ENCODE measurements at places on chromosomes 12 and 14. TPM values are rescaled to one million over a fixed set of nuclear protein-coding genes. Genes with fewer than 3 reads are reported as not detected.

DNA sequence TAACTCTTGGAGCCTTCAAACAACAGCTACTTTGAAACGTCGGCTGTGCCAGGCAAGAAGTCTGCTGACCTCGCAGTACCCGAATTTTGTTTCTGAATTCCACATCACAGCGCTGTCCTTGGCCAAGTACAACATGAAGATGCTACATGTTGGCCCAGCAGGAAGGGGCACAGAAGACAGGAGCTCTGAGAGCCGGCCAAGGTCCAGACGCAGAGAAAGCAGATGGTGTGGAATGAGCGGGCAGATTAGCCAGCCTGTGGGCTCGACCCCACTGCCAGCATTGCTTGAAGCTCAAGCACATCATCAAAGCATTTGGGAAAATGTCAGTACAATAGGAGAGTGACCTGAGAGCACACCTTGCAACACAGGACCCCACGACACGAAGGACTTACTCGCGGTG is 64.5 kb downstream of the FZD10 start:
- DNase-seq = no peak

DNA sequence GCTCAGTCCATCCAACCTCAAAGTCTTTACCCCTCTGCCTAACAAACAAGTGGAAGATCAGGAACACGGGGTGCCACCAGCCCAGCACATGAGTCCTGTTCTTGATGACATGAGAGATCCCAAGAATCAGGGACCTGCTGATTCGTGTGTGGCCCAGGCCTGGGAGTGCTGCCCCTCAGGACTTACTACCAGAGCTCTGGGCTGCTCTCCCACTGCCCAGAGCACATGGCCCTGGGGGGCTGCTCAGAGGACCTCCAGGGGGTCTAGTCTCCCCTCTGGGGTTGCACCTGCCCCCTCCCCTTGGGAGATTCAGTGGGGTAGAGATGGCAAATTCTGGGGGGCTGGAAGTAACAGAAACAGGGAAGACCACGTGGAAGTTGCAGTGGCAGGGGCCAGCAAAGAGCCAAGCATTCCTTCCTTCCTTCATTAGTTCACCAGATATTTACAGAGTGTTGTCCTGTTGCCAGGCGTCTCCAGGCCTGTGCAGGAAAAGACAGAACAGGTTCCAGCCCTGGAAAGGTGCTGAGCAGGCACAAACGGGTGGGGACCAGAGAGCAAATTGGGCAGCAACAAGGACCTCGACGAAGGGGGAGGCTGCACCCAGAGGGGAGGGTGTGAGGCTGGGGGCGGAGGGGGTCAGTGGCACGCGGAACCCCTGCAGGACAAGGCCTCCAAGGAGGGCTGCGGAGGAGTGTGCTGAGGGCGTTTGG is 45.1 kb upstream of the MEG3 start:
- no peak for DNase-seq

- DNase-seq = no peak
Measured at GRCh38 chr14:91830777-91831176, 36.6 kb downstream of the TC2N start.

- DNase-seq = no peak
Measured at GRCh38 chr14:34843011-34843554, 32.1 kb downstream of the BAZ1A start.

DNA sequence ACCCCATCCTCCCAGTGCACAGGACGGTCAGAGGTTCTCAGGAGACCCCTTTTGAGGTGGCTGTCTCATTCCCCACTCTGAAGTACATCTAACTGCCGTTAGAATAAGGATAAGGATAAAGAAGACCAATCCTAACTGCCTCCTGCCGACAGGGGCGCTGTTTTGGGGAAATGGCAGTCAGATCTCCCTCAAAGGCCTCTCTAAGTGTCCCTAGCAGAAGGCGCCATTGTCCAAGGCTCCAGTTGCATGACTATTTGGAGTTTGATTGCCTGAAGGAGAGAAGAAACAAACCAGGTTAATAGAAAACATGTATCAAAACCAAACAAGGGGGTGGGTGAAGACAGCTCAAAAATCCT is 29.1 kb upstream of the KLRB1 start:
- no peak for DNase-seq

DNA sequence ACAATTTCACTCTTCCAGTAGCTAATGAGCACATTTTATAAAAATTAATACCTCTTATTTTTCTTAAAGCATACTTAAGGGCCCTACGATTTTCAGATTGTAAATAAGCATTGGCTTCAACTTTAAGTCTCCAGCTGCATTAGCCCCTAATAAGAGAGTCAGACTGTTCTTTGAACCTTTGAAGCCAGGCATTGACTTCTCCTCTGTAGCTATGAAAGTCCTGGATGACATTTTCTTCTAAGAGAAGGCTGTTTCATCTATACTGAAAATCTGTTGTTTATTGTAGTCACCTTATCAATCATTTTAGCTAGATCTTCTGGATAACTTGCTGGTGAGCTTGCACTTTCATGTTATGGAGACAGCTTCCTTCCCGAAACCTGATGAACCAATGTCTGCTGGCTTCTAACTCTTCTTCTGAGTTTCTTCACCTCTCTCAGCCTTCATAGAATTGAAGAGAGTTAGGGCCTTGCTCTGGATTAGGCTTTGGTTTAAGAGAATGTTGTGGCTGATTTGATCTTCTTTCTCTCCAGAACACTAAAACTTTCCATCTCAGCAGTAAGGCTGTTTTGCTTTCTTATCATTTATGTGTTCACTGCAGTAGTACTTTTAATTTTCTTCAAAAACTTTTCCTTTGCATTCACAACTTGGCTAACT is 377.1 kb upstream of the RGS6 start:
- DNase-seq = no peak

DNA sequence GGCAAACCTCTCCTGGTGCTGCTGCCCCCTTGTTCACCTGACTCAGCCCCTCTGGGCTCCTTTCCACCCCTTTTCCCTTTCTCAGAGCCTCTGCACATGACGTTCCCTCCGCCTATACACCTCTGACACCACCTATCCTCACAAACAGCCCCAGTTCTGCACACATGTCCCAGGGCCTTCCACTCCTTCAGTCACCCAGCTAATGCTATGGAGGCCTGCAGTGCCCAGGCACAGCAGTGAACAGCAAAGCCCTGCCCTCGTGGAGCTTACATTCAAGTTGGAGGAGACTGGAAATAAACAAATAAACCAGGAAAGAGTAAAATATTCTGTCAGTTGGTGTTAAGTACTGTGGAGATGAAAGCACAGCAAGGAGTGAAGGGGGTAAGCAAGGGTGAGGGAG is 38.5 kb upstream of the MDM1 start:
- DNase-seq = no peak

GRCh38 chr12:6201213-6201608 is 1.0 kb downstream of the CD9 start:
- no peak for DNase-seq

DNA sequence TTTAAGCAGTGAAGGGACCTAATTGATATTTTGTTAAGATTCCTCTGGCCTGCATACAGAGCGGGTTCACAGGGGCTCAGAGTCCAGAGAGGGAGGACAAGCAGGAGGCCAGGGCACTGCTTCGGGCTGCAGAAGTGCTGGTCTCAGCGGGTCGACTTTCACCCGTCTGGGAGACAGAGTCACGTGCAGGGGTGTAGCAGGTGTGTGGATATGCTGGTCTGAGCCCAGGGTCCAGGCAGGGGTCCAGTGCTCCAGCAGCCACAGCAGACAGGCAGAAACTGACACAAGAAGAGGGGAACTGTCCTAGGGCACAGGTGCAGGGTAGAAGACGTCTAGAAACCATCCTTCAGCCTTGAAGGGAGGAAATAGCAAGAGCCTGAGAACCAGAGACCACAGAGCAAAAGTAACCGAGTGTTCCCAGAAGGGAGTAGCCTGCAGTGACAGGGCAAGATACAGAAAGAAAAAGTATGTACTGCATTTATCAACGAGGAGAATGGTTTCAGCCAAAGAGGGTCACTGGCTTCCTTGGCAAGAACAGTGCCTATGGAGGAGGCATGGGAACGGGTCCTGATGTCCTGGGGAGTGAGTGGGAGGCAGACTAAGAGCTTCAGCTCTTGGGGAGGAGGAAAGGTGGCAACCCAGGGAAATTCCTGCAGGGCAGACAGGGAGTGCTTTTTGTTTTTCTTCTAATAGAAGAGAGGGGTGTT is 28.7 kb downstream of the FBXO21 start:
- DNase-seq = no peak

- no peak for DNase-seq
Measured at GRCh38 chr12:3897371-3897971, 24.3 kb upstream of the PARP11 start.

DNA sequence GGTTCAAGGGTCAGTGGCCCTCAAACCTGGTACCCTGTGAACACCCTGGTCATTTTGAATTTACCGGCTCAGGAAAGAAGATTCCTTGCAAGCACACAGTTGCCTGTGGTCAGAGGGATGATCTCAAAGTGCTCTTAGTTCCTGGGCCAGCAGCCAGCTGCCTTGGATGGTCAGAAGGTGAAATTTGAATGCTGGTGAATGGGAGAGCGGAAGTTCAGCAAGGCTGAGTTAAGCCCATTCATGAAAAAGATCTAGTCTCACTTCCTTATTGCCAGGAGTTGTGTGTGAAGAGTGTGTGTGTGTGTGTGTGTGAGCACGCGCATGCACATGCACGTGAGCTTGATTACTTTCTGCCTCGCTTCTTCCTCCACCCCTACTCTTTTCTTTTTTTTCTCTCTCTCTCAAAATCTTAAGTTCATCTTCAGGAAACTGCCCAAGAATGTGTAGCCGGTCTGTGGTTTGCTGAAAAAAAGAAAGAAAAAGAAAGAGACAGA is 155.5 kb upstream of the CCND2 start:
- DNase-seq = peak; percentile 53

Gene TDG
- total RNA-seq = 19.9 TPM

Gene ANO4
- total RNA-seq = 1.3 TPM

Gene BCL2L14
- total RNA-seq = not detected

Gene CBLN3
- total RNA-seq = 6.9 TPM

Data from tibial nerve (tissue), 4 donors.